ENCODE measurements at places on chromosomes 5 and 9.

DNA sequence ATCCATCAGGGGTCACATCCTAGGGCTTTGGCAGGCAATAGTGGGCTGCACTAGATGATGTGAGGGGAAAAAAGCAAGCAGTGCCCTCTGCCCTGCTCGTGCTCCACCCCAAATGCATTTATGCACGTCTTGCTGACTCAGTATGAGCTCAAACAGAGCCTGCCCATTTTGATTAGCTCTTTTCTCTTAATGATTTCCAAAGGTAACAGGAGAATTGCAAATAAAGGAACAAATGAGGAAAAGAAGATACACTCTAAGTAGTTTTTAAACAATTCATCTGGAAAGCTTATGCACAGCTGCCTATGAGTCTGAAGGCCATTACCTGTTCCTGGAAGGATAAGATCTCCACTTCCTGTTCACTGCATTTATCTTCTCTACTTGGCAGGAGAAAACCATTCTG is 364.2 kb downstream of the TMEM232 start:
- H3K27ac ChIP-seq, result no peak overlapping the region
- H3K36me3 ChIP-seq, result no peaks in the 10 kb centered on the region
- no peaks in the 10 kb centered on the region for H3K4me1 ChIP-seq
- no peak for DNase-seq
- no peaks in the 10 kb centered on the region for H3K27me3 ChIP-seq
- no peak overlapping the region for H3K4me3 ChIP-seq

GRCh38 chr9:126108240-126108639 is 218.4 kb upstream of the MVB12B start:
- no peak overlapping the region for H3K4me3 ChIP-seq
- no peaks in the 10 kb centered on the region for H3K36me3 ChIP-seq
- DNase-seq, result peak; percentile 17
- peaks cover 13% of the 10 kb centered on the region for H3K27me3 ChIP-seq

DNA sequence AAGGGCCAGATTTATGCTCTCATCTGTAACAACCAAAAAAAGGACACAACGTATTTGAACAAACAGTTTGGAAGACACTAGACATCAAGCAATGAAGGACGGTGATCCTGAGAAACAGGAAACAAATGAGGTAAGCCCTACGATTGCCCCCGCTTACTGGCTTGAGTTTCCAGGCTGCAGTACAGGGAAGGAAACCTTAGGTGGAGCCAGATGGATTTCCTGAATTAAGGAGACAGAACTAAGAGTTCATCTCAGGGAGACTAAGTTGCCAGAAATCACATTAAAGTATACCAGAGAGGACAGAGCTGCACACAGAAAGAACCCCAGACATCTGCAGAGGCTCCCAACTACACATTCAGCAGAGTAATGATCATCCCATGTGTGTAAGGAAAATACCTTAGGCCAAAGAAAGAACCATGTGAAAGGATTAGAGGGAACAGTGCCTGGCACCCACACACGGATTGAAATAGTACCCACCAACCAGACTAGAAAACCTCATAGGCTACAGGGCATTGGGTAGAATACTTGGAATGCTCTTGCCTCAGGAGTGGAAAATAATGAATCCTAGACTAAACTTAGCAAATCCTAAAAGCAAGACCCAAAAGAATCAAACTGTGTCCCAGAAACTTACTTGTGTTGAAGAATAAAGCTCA is 99.3 kb upstream of the NIPBL start:
- H3K4me1 ChIP-seq, result no peaks in the 10 kb centered on the region
- no peak overlapping the region for H3K4me3 ChIP-seq
- H3K27me3 ChIP-seq, result no peaks in the 10 kb centered on the region
- no peak overlapping the region for H3K27ac ChIP-seq

DNA sequence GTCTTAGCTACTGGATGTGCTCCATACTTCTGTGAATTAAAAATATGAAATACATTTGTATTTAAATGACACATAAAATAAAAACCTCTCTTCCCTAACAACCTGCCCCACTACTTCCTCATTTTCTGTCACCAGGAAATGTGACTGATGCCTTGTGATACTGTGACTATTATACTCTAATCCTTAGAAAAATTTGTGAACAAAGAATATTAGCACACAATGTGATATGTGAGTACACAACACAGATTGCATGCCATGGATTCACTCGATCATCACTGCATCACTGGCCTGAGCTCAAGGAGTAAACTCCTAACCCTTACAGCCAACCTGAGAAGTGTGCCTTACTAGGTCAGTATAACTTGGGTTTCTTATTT is 281.0 kb downstream of the EFNA5 start:
- no peak overlapping the region for H3K27ac ChIP-seq
- no peak for DNase-seq
- H3K4me1 ChIP-seq, result peaks cover 27% of the 10 kb centered on the region
- H3K36me3 ChIP-seq, result no peaks in the 10 kb centered on the region

DNA sequence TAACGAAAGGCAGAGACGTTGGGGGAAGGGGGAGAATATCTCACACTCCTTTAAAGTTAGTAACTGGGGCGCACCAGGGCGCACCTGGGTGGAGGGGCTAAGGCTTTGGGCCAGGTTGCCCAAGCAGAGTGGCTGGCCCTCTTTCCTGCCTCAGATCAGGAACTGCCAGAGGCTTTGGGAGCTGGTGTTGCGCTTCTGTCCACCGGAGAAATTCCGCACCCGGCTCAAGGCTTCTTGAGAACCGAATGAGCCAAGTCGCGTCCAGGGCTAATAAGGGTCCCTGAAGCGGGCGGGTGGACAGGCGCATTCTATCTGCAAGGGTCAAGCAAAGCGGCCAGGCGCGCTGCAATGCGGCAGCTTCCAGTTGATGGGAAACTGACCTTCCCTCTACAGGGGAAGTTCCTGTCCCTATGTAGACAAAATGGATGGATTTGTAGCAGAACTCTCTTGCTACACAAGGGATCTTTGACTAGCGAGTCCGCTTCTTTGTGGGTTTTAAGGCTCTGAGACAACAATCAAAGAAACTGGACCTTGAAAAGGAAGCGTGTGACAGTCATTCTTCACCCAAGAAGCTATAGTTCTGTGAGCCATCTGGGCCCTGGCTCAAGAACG is 5.5 kb downstream of the PAX5 start:
- H3K27ac ChIP-seq, result no peak overlapping the region
- H3K36me3 ChIP-seq, result no peaks in the 10 kb centered on the region
- H3K27me3 ChIP-seq, result peaks cover 98% of the 10 kb centered on the region
- H3K4me1 ChIP-seq, result peaks cover 35% of the 10 kb centered on the region

DNA sequence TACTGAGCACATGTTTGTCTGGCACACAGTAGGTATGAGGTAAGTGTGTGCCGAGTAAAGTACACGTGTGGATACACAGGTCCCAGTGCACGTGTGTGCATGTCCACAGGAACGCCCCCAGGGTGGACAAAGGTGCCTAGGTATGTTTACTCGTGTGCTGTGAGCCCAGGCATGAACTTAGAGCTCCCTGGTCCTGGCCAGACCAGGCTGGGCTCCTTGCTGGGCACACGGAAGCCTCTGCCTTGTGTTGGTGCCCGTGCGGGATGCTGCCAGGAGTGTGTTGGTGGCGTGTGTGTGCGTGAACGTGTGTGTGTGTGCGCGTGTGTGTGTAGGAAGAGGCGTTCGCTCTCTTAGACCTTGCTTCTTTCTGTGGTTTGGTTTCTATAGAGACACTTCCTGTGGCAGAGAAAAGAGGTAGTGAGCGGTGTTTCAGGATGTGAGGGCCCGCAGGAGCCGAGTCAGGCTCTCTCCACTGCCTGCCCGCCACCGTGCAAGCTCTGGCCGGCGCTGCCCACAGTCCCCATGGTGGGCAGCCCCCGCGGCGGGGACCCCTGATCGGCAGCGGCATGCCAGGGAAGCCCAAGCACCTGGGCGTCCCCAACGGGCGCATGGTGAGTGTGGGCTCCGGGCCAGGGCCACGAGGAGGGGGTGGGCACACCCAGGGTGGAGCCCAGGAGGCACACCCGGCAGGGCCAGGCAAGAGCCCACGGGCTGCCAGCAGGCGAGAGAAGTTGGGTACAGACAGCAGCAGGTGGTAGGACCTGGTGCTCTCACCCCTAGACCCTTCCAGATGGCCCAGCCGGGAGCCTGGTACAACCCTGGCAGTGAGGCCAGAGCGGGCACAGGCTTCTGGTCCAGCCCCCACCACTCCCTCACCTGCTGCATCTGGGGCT is at the start of gene RGS14:
TSS of gene RGS14 (plus strand) at position 466 of the 893 bp plus-strand sequence. CDS start at position 567, 101 bp downstream.
- no peak for DNase-seq
- H3K36me3 ChIP-seq, result no peaks in the 10 kb centered on the region
- H3K4me1 ChIP-seq, result peaks cover 20% of the 10 kb centered on the region
- H3K27me3 ChIP-seq, result no peaks in the 10 kb centered on the region
- H3K4me3 ChIP-seq, result peak within 1 kb of the TSS; percentile 52

- no peak for DNase-seq
- no peaks in the 10 kb centered on the region for H3K4me1 ChIP-seq
- H3K36me3 ChIP-seq, result no peaks in the 10 kb centered on the region
- H3K4me3 ChIP-seq, result peak overlapping the region; percentile 51
- H3K27me3 ChIP-seq, result peaks cover 24% of the 10 kb centered on the region
These were observed 1.3 kb downstream of the FGF10 start for GRCh38 chr5:44387921-44388320.

GRCh38 chr9:115146581-115147021 is 28.6 kb upstream of the TNC start:
- H3K36me3 ChIP-seq, result no peaks in the 10 kb centered on the region
- DNase-seq, result no peak
- no peak overlapping the region for H3K27ac ChIP-seq
- no peaks in the 10 kb centered on the region for H3K27me3 ChIP-seq
- no peak overlapping the region for H3K4me3 ChIP-seq

GRCh38 chr5:10699987-10700386 is 61.0 kb downstream of the DAP start:
- no peak for DNase-seq
- no peak overlapping the region for H3K27ac ChIP-seq
- H3K27me3 ChIP-seq, result no peaks in the 10 kb centered on the region
- no peak overlapping the region for H3K4me3 ChIP-seq
- no peaks in the 10 kb centered on the region for H3K36me3 ChIP-seq

GRCh38 chr9:86471171-86471815 is 117.1 kb upstream of the TUT7 start:
- H3K36me3 ChIP-seq, result no peaks in the 10 kb centered on the region
- no peak overlapping the region for H3K27ac ChIP-seq
- H3K4me1 ChIP-seq, result no peaks in the 10 kb centered on the region
- H3K4me3 ChIP-seq, result no peak overlapping the region

DNA sequence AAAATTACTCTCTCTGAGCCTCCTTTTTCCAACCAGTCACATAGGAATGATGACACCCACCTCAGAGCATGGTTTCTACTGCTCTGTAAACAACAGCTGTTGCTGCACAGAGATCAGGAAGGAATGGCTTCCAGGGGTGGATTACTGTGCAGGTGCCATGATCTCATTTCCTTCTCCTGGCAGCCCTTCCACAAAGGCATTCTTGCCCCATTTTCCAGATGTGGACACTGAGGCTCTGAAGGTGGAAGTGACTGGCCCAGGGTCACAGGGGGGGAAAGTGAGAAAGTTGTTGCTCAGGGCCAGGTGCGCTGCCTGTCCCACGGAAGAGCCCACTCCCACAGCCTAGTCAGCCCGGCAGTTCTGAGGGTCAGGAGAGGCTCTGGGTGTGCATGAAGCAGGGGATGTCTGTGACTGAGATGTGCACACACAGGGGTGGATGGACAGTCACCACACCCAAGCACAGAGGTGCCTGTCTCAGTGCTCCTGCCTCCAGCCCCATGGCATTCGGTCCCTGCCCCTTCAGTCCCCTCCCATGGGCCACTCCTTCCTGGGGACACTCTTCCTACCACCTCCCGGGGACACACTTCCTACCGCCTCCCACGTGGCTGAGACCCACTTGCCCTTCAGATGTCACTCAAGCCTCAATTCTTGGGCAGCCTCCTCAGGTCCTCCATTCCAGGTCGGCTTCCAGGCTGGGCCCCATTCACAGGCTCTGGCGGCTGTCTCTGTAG is 17.0 kb downstream of the FGFR4 start:
- no peak overlapping the region for H3K4me3 ChIP-seq
- H3K4me1 ChIP-seq, result no peaks in the 10 kb centered on the region
- no peak for DNase-seq
- H3K36me3 ChIP-seq, result no peaks in the 10 kb centered on the region
- no peak overlapping the region for H3K27ac ChIP-seq
- no peaks in the 10 kb centered on the region for H3K27me3 ChIP-seq

DNA sequence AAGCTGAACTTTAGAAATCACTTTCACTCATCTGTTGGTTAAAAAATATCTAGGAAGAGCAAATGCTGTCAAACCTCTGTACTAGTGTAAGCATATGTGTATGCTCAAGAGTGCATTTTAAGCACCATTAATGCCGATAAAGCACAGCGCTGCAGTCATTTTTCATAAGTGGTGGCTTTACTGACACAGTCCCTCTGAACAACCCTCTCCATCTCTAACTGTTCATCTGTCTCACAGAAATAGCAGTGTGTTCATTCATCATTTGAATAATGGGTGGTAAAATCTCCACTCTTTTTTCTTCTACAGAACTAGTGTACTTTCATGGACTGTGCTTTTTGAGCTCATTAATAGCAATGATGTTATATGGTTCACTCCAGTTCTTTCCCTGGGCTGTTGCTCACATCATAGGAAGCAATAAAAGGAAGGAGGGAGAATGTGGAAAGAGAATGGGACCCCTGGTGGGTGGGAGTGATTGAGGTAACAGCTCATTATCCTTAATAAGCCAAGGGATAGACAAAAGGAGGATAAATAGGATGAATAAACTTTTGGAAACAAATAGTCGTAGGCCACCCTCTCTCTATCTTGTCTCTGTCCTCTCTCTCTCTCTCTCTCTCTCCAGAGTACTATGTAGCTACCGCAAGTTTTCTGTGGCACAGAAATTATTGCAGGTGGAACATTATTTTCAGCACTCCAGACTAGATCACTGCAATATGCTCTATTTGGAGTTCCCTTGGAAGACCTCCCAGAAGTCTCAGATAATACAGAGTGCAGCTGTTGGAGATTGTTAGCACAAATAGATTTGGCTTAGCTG is 117.9 kb upstream of the PRDM9 start:
- H3K27ac ChIP-seq, result no peak overlapping the region
- no peaks in the 10 kb centered on the region for H3K27me3 ChIP-seq
- H3K4me3 ChIP-seq, result no peak overlapping the region
- no peaks in the 10 kb centered on the region for H3K36me3 ChIP-seq

- H3K27me3 ChIP-seq, result no peaks in the 10 kb centered on the region
- no peak overlapping the region for H3K4me3 ChIP-seq
- H3K4me1 ChIP-seq, result no peaks in the 10 kb centered on the region
These were observed 220.9 kb downstream of the GADD45G start for GRCh38 chr9:89825669-89826068.

- no peak overlapping the region for H3K27ac ChIP-seq
- no peak overlapping the region for H3K4me3 ChIP-seq
- H3K36me3 ChIP-seq, result no peaks in the 10 kb centered on the region
- H3K4me1 ChIP-seq, result no peaks in the 10 kb centered on the region
These were observed 36.3 kb upstream of the AKNA start for GRCh38 chr9:114424126-114424525.

- H3K36me3 ChIP-seq, result no peaks in the 10 kb centered on the region
- no peak for DNase-seq
- no peaks in the 10 kb centered on the region for H3K27me3 ChIP-seq
- H3K4me3 ChIP-seq, result no peak overlapping the region
These were observed 17.7 kb downstream of the STK10 start for GRCh38 chr5:172170251-172170701.

GRCh38 chr9:77020413-77021290 is 1.2 kb downstream of the FOXB2 start:
- no peak overlapping the region for H3K4me3 ChIP-seq
- peaks cover 24% of the 10 kb centered on the region for H3K4me1 ChIP-seq
- H3K27me3 ChIP-seq, result peaks cover 94% of the 10 kb centered on the region
- no peak overlapping the region for H3K27ac ChIP-seq

All from upper lobe of right lung (tissue), 1 donor.